ENCODE measurements at places on chromosomes 16 and 17.
A peak's percentile ranks its signal among the peaks of the same experiment; 100 is the strongest.

DNA sequence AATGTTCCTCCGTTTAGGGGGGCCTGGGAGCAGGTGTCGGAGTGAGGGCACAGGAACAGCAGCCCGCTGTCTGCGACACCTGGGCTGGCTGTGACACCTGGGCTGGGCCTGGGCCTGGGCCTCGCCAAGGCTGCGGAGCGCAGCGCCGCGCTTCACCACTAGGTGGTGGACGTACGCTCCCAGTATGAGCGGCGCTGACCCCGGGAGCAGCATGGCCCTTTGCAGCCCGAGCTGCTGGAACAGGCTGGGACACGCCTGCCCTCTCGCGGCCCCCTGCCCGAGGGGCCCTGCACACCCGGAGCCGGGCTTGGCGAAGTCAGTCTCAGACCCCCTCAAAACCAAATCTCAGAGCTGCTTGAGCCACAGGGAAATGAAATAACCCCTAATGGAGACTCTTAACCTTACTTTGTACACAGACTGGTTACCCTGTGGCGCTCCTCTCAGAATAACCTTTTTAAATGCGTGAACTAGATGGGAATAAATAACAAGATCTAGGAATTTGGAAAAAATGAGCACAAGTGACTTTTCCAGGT, 38.6 kb upstream of the FA2H start:
- peak; percentile 33 for DNase-seq

- no peak for DNase-seq
These were observed 4.1 kb upstream of the SLC13A2 start for GRCh38 chr17:28469376-28469775.

DNA sequence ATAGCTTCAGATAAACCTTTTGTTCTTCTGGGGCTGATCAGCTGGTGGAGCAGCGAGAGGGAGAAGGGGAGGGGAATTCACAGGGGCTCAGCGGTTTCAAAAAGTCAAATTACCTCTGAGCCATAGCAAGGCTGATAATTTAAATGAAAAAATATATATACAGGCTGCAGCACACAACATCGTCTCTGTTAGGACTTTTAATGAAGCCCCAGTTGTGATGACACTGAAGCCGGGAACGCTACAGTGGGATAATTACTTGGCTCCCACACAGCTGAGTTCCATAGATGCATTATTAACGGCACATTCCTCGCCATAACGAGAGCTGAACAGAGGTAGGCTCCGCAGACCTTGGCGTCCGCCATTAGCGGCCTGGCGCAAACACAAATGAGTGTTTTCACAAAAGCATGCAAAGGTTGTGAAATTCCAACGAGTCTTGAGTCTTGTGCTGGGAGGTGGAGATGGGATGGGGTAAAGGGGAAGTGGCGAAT, 216.0 kb downstream of the C16orf78 start:
- no peak for DNase-seq

GRCh38 chr17:14793237-14793636, 471.9 kb downstream of the PMP22 start:
- no peak for DNase-seq

DNA sequence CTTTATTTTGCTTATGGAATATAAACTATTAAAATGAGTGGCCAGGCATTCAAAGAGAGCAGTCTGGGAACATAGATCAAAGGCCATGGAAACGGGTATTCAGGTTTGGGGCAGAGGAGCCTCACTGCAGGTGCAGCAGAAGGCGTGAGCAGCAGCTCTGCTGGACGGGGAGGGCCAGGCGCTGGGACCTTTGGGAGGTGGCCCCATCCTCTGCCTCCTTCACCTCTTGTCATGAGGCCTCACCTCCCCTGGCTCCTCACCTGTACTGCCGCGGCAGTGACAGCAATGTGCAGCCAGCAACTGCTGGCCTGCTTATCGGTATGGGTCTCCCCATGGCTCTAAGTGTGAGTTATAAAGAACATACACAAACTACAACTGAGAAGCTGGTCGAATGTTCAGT, 109.4 kb downstream of the CDK5R1 start:
- DNase-seq: no peak

GRCh38 chr16:75007443-75007842, 8.6 kb downstream of the ZNRF1 start:
- DNase-seq: no peak

- DNase-seq: no peak
These were observed 540.6 kb upstream of the SOX9 start for GRCh38 chr17:71580220-71580619.

DNA sequence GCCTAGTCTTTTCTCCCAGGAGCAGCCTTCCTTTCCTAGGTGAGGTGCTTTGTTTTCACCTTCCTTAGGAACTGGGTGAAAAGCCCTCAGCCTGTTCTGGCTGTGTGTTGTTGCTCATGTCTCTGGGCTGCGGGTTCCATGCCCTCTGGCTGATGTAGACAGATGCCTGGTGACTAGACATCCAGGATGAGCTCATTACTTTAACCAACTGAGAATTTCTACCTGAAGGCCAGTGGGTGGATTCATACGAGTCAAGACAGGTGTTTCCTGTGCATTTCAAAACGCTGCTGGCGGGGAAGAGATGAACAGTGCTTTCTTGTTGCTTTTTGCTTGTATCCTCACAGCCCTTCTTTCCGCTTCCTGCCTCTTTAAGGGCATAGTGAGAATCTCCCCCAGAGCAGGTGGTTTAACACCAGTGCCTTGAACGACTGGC, 22.3 kb downstream of the SAP30BP start:
- DNase-seq: no peak

- DNase-seq: no peak
These were observed 1.4 kb downstream of the PYY start for GRCh38 chr17:43952351-43952723.

Data from activated CD8-positive, alpha-beta memory T cell treated with anti-CD3 and anti-CD28 coated beads for 48 hours (primary cell).